ENCODE measurements at places on chromosomes 12 and 14.

DNA sequence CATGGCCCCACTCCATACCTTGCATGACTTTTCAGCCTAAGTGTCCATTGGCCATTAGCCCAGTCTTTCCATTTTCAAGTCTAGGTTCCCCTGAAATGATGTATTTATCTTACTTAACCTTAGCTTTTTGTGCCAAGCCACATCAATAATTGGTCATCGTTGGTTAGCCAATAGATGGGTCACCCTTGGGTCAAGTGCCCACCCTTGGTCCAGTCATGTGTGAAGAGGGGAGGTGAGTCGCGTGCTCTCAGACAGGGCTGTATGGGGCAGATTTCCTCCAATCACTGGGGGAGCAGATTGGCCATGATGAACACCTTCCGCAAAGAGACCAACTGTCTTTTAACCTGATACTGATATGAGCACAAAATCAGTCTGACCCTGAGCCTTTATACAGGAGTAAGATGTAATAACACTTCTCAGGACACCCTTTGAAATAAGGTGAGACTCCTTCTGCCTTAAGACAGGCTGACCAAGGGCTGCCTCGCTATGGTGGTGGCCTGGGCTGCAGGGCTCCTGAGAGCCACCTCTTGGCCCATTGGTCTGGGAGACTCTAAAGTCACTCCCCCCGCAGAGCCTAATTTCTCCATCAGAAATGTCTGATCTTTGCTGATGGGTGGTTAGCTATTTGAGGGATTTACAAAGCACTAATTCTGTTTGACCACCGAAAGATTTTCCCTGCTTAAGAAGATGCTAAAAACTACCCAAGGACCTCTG lies 143.2 kb downstream of the ZFP36L1 start:
- DNase-seq = no peak

DNA sequence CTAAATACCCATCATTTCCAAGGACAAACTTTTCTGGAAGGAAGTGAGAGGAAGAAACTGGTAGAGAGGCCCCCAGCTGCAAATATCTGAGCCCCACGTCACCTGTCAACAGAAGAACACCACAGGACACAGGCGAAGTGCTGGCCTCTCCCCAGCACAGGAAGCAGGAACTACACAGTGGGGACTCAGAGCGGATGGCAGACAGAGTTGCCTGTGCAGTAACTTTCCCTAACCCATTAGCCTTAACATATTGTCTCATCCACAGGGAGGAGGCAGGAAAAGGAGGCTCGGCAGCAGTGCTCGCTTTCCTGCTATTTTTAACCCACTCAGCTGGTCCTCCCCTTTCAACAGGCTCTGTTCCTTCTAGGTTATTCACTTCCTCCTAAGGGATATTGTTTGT lies 111.5 kb upstream of the TMPO start:
- no peak for DNase-seq

GRCh38 chr12:124883263-124884130 lies 19.8 kb upstream of the SCARB1 start:
- no peak for DNase-seq

DNA sequence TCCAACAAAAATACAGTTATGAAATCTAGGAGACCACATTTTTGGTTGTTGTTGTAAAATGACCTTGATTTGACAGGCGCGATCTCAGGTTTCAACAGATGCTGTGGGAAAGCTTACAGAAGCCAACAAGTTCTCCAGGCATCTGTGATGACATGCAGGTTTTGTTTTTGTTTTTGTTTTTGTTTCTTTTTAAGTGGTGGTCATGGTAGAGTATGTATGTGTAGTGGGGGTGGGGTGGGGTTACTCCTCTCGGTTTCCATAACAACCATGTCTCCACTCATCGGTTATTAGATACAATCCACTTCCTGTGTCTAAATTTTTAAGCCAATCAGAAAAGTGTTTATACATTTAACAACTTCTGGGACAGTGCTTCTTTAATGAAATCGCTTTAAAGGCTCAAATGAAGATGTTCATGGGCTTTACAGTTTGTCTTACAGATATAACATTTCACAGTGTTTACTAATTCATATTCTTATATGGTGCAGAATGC lies 199.9 kb upstream of the FOXN3 start:
- DNase-seq = no peak

DNA sequence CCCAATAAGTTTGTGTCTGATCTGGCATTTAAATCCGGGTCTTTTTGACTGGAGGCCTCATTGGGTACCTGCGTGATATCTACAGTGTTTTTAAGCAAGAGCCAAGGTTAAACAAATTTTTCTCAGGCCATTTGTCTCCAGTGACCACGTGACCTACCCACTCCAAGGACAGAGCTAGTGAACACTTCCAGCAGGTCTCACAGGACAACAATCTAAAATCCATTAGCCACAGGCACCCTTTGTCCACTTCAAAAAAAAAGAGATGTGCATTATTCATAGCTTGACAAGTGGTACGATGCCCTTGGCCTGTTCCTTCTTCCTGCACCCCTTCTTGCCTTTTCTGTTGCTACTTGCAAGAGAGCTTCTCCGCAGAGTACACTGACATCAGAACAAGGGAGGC lies 109.6 kb upstream of the GSC start:
- DNase-seq = no peak

DNA sequence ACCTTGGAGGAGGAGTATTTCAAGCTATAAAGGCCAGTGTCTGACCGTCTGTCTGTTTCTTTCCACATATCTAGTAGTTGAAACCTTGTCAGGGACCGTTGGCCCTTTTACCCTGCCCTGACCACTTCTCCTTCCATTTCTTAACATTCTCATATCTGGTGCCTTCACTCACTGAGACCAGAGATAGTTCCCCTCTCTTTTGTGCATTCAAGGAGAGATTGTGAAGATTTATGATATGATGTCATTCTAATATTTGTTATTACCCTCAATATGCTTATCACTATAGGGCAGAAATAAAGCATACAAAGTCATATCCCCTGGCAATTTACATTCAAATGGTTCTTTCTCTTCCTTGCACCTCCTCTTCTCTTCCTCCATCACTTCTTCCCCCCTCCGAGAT lies 83.3 kb downstream of the PLXNC1 start:
- no peak for DNase-seq

All from hippocampal formation (tissue), 2 donors.